IMR-90 (cell line): ENCODE measurements at places on chromosomes 5 and 9. TPM values are rescaled to one million over a fixed set of nuclear protein-coding genes. Genes with fewer than 3 reads are reported as not detected.

TAS2R1 gene
- polyA plus RNA-seq, result not detected in 2 replicates

DNA sequence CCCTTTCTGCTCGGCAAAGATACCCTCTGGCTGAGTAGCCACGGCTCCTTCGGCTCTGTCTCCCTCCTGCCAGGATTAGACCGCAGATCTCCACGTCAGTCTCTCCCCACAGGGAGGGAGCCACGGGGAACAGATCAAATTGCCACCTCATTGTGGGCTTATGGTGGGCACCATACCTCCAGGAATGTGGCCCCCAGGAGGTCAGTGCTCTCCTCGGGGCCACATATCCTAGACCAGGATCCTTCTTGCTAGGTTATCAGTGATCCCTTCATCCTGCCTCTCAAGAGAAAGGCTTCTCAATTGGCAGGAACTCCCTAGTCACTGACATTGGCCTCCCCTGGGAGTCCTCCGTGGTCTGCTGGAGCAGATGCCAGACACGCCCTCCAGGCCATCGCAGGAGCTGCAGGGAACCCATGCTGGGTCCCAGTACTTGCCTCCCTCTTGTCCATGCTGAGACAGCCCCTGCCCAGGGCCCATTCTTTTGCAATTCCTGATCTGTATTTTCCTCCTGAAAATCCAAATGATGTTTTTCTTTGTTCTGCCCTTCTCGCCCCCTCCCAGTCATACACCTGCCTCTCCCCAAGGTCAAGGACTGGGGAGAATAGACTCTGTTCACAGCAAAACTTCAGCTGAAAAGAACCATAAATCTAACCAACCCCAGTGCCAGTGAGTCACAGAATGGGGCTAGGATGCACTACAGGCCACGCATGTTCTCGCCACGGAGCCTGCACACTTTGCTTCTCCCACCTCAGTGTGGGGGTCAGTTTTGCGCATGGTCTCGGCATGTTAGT lies 31.6 kb upstream of the ENHO start:
- no peak for DNase-seq
- H3K4me1 ChIP-seq, result peaks cover under 1% of the 10 kb centered on the region; the same call in 1 of the 2 replicates
- no peak overlapping the region for H3K4me3 ChIP-seq
- H3K27me3 ChIP-seq, result peaks cover 63% of the 10 kb centered on the region
- no peak overlapping the region for H3K27ac ChIP-seq
- no peaks in the 10 kb centered on the region for H3K36me3 ChIP-seq

GABBR2 gene
- polyA plus RNA-seq, result 14.2 and 15.4 TPM in 2 replicates

PCDHA1 gene
- 0.05 and 0.07 TPM in 2 replicates for polyA plus RNA-seq

GRCh38 chr5:100790170-100790665 lies 112.9 kb downstream of the ST8SIA4 start:
- H3K36me3 ChIP-seq, result no peaks in the 10 kb centered on the region
- DNase-seq, result no peak
- no peak overlapping the region for H3K27ac ChIP-seq
- no peak overlapping the region for H3K4me3 ChIP-seq

SPATA6L gene
- polyA plus RNA-seq, result 0.60 and 0.84 TPM in 2 replicates

DNA sequence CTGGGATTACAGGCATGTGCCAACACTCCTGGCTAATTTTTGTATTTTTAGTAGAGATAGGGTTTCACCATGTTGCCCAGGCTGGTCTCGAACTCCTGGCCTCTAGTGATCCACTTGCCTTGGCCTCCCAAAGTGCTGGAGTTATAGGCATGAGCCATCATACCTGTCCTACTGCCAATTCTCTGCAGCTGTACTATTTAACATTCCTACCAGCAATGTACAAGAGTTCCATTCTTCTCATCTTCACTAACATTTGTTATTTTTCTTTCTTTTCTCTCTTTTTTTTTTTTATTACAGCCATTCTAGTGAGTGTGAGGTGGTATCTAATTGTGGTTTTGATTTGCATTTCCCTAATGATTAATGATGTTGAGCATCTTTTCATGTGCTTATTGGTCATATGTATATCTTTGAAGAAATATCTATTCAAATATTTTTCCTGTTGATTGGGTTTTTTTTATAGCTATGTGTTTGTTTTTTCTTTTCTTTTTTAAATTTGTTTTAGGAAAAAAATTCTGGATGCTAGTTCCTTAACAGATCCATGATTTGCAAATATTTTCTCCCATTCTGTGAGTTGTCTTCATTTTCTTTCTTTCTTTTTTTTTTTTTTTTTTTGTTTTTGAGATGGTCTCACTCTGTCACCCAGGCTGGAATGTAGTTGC lies 17.4 kb downstream of the ANKHD1 start:
- peak; percentile 9 for DNase-seq
- H3K36me3 ChIP-seq, result no peaks in the 10 kb centered on the region
- no peaks in the 10 kb centered on the region for H3K4me1 ChIP-seq
- no peaks in the 10 kb centered on the region for H3K27me3 ChIP-seq
- no peak overlapping the region for H3K27ac ChIP-seq
- no peak overlapping the region for H3K4me3 ChIP-seq

DNA sequence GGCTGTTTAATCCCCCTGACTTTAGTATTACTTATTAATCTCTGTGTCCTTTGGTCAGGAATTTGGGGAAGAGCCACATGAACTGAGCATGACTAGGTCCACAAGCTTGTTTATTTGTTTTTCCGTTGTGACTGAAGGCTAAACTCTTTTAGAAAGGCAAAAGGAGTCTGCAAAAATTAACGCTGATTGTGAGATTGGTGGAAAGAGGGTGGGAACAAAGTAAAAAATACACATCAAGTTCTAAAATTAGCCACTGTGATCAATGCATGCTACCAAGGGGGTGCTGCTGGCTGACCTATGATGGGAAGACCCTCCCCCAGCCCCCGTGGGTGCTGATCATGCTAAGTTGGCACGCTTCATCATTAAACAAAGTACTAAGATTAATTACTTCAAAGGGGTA lies 356.8 kb downstream of the ADGRV1 start:
- H3K4me1 ChIP-seq, result no peaks in the 10 kb centered on the region
- no peak overlapping the region for H3K4me3 ChIP-seq
- DNase-seq, result no peak
- H3K27ac ChIP-seq, result no peak overlapping the region
- no peaks in the 10 kb centered on the region for H3K27me3 ChIP-seq
- H3K36me3 ChIP-seq, result no peaks in the 10 kb centered on the region

DNA sequence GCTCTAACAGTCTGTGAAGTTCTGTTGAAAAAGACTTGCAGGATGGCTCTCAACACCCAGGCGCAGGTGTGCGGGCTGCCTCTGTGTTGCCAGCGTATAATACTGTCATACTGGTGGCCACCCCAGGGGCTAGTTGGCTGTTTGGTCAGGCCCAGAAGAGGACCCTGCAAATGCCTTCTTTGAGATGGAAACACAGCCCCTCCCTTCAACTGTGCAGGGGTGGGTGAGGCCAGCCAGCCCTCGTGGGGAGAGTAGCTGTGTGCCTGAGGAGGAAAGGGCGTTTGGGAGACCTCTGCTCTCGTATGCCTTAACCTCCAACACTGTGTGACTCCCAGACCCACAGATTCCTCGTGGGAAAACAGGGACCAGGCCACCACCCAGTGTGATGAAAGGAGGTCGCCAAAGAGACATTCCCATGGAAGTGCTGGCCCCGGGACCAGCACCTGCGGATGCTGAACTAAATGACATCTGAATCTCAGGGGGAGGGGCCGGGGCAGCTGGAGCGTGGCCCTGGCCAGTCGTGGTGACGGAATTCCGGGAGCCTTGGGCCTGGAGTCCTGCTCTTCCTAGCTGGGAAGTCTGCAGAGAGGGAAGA lies 11.3 kb upstream of the SCGB3A1 start:
- no peak overlapping the region for H3K4me3 ChIP-seq
- H3K27me3 ChIP-seq, result peaks cover 10% of the 10 kb centered on the region; the same call in 1 of the 2 replicates
- no peak for DNase-seq
- H3K27ac ChIP-seq, result no peak overlapping the region
- H3K36me3 ChIP-seq, result no peaks in the 10 kb centered on the region

DNA sequence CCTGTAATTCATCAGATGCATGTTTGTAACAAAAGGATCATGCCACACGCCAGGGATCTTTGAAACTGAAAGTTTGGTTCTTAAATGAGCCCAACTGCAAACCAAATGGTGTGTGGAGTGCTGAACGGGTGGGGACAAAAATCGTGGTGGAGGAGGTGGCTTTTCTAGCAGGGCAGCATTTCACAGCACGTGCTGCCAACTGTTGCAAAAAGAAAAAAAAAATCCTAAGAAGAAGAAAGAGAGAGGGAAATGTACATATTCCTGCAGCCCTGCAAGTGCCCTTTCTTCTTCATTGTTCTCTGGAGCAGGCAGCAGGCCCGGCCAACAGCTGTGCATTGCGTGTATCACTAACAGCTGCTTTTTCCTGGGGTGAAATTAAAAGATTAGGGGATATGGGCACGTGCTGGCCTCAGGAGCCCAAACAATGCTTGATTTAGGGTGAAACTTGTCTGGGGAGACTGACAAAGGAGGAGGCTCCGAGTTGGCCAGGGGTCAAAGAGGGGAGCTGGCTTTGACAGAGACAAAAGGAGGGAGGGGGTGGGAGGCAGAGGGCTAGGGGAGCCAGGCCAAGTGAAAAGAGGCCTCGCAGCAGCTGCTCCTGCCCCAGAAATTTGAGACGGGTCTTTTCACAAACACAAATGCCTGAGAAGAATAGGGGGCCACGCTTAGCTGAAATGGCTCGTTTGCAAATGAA lies 73.0 kb downstream of the GADD45G start:
- no peaks in the 10 kb centered on the region for H3K36me3 ChIP-seq
- H3K4me3 ChIP-seq, result no peak overlapping the region
- H3K4me1 ChIP-seq, result no peaks in the 10 kb centered on the region

C9orf153 gene
- polyA plus RNA-seq, result not detected in 2 replicates

DNA sequence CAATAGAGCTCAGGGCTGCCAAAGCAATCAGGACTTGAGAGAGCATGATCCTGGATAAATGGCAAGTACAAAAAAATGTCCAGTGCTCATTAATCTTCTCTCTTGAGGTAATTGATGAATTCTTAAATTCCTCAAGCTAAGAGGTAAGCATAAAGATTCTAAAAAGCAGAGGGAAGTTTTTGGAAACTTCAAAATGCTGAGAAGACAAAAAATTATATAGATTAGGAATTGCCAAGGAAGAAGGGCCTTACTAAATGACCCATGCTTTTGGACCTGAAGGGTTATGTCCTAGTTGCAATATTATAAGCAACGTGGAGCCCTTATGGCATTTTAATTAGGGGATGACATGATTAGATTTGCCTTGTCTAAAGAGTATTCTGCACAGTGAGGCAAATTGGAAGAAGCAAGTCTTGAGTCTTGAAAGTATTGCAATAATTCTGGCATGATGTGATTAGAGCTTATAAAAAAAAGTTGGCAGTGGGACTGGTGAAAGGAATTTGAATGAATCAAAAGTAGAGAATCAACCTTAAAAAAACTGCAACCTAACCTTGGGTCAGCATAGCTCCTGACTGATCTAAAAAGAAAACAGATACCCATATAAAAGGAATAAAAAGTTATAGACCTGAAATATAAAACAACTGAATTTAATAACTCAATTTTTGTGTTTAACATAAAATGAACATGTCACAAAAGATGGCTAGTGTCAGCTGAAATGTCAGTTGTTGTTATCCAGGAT lies 323.8 kb upstream of the ARRDC3 start:
- H3K27me3 ChIP-seq, result no peaks in the 10 kb centered on the region
- H3K36me3 ChIP-seq, result no peaks in the 10 kb centered on the region
- no peak overlapping the region for H3K4me3 ChIP-seq
- H3K27ac ChIP-seq, result no peak overlapping the region
- no peak for DNase-seq

DNA sequence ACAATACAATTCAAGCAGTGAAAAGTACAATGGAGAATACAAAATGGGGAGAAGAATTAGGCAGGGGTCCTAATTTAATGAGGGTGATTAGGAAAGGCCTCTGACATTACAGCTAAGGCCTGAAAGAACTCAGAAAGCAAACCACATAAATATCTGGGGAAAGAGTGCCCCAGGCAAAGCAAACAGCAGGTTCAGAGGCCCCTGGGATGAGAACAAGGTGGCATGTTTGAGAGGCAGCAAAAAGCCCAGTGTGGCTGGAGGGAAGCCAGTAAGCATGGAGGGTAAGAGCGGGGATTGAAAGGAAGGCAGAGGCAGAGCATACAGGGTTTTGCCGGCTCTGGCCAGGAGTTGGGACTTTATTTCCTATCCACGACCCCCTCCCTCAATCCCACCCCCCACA lies 33.4 kb upstream of the VDAC1 start:
- no peaks in the 10 kb centered on the region for H3K36me3 ChIP-seq
- H3K27ac ChIP-seq, result no peak overlapping the region
- H3K27me3 ChIP-seq, result peaks cover 21% of the 10 kb centered on the region
- H3K4me1 ChIP-seq, result no peaks in the 10 kb centered on the region
- H3K4me3 ChIP-seq, result no peak overlapping the region
- DNase-seq, result no peak

DNA sequence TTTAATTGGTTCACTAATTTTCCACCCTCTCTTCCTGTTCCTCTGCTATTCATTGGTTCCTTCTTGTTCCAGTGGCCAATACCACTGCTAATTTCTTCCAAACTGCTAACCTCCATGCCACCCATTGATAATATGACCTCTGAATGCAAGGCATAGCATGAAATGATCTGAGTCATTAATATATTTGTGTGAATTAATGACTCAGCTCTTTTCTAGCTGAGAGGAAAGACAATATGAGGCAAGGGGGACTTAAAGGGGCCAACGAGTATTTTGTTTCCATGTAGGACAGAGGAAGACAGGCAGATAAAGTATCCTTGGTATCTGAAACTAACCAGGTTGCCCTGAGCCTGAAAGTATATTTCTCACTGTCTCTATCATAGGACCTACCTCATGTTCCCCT lies 154.3 kb upstream of the BRINP1 start:
- H3K4me1 ChIP-seq, result no peaks in the 10 kb centered on the region
- H3K36me3 ChIP-seq, result no peaks in the 10 kb centered on the region
- no peaks in the 10 kb centered on the region for H3K27me3 ChIP-seq
- no peak overlapping the region for H3K4me3 ChIP-seq
- DNase-seq, result no peak
- H3K27ac ChIP-seq, result no peak overlapping the region

DNA sequence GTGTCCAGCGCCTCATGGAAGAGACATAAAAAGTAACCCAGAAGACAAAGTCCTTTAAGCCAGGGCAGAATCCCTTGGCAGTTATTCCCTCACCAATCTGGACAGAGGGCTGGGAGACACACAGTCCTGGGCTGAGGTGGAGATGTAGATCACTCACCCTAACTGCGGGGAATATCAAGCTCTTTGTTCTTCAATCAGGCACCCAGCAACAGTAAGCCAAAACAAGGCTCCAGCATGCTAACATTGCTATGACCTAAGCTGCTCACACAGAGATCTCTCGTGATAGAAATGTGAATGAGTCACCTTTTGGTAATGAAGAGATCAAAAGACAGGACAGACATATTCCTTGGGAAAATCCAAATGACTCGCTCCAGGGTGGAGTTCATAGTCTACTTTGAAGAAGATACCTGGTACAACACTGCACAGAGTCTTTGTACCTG lies 101.3 kb downstream of the FBN2 start:
- DNase-seq, result peak; percentile 93
- H3K4me1 ChIP-seq, result peaks cover 2% of the 10 kb centered on the region; the same call in 1 of the 2 replicates
- no peaks in the 10 kb centered on the region for H3K27me3 ChIP-seq
- no peak overlapping the region for H3K4me3 ChIP-seq

- H3K4me3 ChIP-seq, result no peak overlapping the region
- no peaks in the 10 kb centered on the region; the same call in 1 of the 2 replicates for H3K27me3 ChIP-seq
- DNase-seq, result no peak
- H3K36me3 ChIP-seq, result no peaks in the 10 kb centered on the region
- no peak overlapping the region for H3K27ac ChIP-seq
- H3K4me1 ChIP-seq, result no peaks in the 10 kb centered on the region
Observed at GRCh38 chr5:161548487-161549094, 2.1 kb upstream of the GABRB2 start.
